ENCODE measurements at places on chromosomes 1 and 21.

DNA sequence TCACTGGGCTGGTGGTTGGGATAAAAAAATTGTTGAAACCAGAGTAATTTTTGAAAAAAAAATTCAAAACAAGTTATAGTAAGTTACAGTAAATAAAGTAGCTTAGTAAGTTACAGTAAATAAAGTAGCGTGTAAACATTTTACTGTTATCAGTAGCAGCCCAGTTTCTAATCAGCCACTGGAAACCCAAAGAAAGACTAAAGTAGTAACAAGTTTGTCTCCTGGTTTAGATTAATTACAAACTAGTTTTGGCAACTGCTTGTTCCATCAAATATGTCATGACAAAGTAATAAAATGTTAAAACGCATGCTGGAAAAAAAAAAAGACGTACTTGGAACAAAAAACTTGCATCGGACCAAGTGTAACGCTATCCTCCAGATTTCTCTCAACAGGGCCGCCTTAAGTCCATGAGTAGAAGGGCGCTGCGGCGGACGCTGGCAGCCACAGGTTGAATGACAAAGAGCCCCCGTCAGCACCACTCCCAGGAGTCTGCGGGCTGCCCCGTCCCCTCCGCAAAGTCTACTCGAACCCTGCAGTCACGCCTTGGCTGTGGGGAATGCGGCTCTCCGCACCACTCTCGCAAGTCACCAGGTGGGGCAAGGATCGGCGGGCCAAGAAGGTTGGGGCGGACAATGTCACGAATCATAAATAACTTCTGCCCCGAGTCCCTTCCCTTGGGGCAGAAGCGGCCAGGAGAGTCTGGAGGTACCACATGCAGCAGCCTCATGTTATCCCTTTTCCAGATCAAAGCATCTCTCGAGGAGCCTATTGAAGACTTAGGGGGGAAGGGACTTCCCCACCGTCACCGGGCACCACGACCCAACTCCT, 837 bp downstream of the SLC16A1 start:
- DNase-seq = peak; percentile 20

DNA sequence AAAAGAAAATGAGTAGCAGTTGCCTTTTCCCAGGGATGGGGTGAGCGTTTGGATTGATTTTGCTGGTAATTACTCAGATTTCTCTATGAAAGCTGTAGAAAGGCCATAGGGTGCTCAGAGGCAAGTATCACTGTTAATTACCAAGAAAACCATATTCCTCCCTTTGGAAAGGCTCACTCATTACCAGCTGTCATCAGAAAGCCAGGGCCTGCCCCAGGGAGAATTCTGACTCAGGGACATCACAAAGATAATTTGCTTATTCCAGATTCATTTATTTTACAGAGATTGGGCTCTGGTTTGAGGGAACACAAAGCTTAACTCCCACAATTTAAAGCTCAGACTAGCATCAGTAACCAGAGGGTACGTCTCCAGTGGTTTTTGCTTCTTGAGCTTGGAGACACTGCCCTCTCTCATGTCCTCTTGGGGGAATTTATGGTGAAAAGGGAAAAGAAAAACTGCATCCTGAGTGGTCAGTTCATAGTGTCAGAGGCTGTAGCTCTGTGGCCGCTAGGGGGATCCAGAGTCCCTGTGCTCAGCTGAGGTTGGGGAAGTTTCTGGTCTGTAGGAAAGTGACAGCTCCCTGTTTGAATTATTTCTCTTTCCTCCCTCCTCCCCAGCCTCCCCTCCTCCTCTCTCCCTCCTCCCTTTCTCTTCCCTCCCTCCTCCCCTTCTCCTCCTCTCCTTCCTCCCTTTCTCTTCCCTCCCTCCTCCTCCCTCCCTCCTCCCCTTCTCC, 204.3 kb downstream of the KCNJ6 start:
- DNase-seq = no peak

GRCh38 chr1:56525489-56526041, 53.8 kb downstream of the PLPP3 start:
- no peak for DNase-seq

- no peak for DNase-seq
These were observed 46.5 kb upstream of the GREM2 start for GRCh38 chr1:240658312-240658960.

GRCh38 chr1:6322161-6322560, 61.3 kb upstream of the GPR153 start:
- no peak for DNase-seq

DNA sequence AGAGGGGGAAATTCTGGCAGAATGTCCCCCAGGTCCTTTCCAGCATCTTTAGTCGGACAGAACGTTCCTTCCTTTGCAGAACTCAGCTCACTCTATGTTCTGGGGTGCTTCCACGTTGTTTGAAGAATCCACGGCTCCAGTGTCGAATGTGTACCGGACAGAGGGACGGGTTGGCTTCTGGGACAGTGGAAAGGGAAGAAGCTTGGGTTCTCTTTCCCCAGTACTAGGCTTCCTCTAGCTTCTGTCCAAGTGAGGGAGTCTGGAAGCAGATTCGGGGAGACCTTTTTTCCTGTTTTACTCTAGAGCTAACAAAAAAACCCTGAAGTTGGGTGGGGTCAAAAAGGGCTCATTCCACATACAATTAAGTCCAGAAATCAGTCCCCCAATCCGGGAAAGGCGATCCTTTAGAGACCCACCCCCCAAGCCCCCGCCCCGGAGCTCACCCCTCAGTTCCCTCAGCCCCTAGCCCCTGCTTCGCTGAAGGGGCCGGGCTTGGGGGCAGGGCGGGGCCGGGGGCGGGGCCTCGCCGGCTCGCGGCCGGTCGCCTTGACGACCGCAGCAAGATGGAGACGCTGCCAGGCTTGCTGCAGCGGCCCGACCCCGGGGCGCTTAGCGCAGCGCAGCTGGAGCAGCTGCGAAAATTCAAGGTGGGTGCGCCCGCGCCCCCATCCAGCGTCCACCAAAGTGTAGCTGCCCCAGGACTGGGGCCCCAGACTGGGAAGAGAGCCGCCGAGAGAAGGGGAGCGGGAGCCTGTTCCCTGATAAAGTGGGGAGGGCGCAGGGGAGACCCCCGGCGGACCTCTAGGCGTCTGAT, at the start of gene RIIAD1:
Gene RIIAD1, plus strand, starts transcription at position 549 of the 814 bp plus-strand sequence. Its CDS starts 15 bp downstream, at position 564.
- no peak for DNase-seq

DNA sequence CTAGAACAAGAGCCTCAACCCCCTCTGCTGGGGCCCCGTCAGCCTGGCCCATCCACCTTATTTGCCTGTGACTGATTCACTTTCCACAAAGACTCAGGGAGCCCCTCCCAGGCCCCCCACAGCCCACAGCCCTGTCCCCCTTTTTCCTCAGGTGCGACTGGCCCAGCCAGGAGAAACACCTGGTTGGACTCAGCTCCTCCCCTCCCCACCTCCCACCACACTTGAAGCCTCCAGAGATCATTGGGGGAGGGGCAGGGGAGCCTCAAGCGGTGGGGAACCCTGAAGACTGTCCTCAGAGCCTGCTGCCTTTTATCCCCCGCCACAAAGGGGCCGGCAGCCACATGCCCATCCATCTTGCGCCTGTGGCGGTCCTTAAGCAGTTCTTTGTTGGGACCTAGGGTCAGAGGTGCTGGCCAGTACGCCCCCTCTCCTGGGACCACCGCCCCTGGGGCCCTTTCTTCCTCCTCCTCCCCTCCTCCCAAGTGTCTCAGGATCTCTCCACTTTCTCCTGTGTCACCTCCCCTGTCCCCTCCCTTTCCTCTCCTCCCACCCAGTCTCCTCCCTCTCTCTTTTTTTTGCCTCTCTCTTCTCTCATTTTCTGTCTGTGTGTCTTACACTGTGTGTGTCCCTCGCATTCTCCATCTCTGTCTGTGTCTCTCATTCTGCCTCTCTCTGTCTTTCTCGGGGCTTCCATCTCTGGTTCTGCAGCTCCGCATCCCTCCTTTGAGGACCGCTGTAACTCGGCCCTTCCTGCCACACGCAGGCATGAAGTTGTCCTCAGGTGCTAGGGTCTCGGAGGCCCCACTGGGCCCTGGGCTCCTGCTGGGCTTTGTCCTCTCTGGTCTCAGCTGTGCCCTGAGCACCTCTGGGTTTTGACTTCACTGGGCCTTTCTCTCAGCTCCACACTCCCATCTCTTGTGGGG, 12.2 kb downstream of the CRABP2 start:
- DNase-seq = no peak

All from stimulated activated CD8-positive, alpha-beta memory T cell treated with anti-CD3 and anti-CD28 coated beads, Interleukin-4, amount 100 ng/mL, for 4 hours (primary cell).